Common myeloid progenitor, CD34-positive (primary cell): ENCODE measurements at places on chromosomes 3 and 15.

GRCh38 chr3:153287017-153287416 lies 125.0 kb downstream of the RAP2B start:
- DNase-seq: no peak

DNA sequence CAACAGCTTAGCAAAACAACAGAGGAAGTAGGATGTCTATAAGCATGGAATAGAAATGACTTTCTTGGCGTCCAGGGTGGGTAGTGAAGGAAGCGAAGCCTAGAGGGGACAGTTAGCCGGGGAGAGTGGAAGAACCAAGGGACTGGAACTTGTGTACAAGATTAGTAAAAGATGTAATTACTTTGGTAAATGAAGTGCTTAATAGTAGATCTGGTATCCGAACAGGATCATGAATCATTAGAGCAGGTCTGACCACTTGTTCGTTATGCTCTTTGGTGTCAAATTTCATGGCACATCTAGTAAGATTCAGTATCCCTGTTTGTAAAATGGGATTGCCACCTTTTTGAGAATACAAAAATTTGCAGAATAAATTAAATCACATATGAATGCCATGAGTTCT lies 112.5 kb upstream of the MLF1 start:
- no peak for DNase-seq

GRCh38 chr15:74954515-74954914 lies 2.1 kb downstream of the RPP25 start:
- peak; percentile 92 for DNase-seq

- no peak for DNase-seq
Measured at GRCh38 chr15:62469874-62470688, 305.0 kb upstream of the C2CD4B start.

- no peak for DNase-seq
Measured at GRCh38 chr15:85007741-85008397, 26.2 kb downstream of the PDE8A start.

DNA sequence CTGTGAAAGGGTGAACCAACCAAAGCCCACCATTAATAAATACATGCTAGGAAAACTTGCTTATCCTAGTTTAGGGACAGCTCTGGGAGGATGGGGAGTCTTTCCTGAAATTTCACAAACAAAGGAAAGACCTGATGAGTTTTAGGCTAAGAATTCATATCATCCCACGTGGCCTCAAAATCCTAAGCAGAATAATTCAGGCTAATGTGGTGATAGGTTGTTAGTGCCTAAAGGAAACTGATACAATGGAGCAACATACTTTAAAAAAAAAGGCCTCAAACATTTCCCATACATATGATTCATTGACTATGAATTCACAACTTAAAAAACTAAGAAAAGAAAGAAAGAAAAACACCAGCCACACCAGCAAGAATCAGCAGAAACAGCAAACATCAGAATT lies 126.9 kb upstream of the CNTN4 start:
- DNase-seq: no peak

- no peak for DNase-seq
Measured at GRCh38 chr3:60125686-60126085, 1075.9 kb upstream of the CFAP20DC start.

- no peak for DNase-seq
Measured at GRCh38 chr3:72368331-72368975, 479.8 kb downstream of the SHQ1 start.

- DNase-seq: no peak
Measured at GRCh38 chr3:10574101-10574620, 68.8 kb upstream of the ATP2B2 start.

- no peak for DNase-seq
Measured at GRCh38 chr15:85920956-85921355, 126.2 kb upstream of the KLHL25 start.

DNA sequence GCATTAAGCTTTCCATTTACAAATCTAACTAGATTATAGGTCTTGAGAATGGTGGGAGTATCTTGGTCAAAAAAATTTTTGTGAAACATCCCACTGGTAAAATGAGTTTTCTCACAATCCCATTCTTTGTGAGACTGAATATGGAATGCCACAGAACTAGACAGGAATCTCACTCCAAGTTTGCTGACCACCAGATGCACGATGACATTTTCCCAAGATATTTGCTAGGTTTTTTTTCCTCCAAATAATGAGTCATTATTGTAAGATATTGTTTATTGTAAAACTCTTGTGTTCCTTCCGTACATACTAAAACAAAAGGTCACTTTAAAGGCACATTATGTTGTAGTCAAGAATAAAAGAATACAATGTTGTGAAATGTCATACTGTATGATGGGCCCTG lies 53.9 kb downstream of the COPS2 start:
- no peak for DNase-seq

GRCh38 chr15:25186411-25186810 lies 231.6 kb downstream of the SNRPN start:
- DNase-seq: no peak

DNA sequence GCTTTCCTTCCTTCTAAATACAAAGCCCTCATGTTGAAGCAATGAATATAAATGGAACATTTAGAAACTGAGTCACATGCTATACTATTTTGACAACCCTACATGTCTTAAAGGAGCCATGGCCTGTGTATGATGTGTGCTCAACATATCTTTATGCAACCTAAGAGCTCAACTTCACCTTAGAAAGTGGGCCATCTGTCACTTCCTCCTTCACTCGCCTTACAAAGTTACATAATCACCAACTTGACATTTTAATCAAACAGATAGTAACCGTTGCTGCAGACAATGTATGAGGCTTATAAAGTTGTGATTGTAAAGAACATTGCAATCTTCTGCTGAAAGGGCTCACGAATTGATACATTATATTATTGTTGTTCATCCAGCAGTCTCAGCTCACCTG lies 163.6 kb downstream of the SERPINI1 start:
- DNase-seq: peak; percentile 60

DNA sequence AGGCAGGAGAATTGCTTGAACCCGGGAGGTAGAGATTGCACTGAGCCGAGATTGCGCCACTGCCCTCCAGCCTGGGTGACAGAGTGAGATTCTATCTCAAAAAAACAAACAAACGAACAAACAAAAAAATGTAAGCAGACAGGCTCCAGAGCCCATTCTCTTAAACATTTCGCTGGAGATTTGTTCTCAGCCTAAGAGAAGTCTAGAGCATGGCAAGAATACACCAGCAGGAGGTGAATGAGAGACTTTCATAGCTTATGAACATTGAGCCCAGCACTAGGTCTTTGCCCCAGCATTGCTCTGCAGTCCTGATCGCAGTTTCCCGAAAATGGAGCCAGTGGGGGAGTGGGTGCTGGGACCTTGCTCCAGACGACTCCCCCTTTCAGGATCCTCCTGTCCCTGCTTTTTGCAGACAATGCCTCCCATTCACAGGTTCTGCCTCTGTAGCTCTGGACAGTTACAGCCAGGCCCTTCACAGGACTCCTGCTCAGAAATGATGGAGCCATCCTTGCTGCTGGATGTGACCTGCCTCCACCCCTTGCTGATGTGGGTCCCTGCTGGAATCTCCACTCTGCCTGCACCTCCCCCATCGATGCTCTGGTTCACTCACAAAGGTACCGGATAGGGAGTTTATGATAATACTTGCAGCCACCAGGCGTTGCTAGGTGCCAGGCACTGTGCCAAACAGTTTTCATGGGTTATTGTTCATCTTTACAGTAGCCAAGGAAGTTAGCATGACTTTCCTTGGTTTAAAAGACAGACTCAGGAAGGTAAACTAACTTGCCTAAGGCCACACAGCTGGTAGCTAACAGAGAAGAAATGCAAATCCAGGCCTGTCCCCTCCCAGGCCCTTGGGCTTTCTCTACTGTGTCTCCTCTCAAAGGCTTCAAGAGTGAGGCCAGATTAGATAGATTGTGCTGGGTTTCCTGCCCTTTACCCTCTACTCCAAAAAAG lies 329.7 kb upstream of the TLE3 start:
- no peak for DNase-seq

DNA sequence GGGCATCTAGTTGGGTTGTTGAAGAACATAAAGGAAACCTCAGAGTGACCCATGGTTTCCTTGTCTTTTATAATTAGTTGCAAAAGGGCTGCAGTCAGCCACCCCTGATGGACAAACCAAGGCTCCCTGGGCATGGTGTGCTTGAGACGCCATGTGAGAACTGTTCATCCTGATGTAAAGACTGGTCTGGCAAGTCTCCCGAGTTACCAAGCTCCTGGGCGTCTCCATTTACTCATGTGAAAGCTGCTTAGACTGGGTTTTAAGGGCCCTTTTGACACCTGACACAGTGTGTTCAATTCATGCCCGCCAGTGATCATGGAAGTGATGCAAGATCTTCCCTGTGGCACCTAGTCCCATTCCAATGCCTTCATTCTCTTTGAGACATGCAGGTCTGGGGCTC lies 49.4 kb downstream of the GRK7 start:
- no peak for DNase-seq

- DNase-seq: no peak
Measured at GRCh38 chr3:108391917-108392593, 95.7 kb downstream of the HHLA2 start.

DNA sequence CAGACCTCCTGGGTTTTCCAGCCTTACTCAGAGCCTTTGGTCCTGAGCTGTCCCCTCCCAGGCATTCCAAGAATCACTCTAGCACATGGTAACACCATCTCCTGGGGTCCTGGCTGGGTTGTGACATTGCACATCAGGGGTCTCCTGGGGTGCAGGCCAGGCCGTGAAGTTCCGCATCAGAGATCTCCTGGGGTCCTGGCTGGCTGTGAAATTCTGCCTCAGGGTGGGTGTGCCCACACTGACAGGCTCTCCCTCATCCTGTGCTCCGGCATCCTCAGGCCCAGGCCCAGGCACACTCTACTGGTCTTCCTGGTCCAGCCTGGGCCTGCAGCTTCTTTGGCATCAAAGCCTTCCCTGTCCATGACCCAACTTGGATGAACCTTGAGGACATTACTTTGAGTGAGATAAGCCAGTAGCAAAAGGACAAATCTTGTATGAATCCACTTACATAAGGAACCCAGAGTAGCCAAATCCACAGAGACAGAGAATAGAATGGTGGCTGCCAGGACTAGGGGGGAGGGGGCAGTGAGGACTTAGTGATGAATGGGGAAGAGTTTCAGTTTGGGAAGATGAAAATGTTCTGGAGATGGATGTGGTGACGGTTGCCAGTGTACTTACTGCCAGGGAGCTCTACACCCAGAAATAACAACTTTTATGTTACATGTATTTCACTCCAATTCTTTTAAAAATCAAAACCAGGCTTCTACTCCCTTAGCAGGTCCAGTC lies 49.1 kb upstream of the KLF13 start:
- DNase-seq: no peak

- DNase-seq: no peak
Measured at GRCh38 chr3:104717828-104718196, 648.9 kb upstream of the ALCAM start.

- peak; percentile 95 for DNase-seq
Measured at GRCh38 chr3:171977860-171978259, 61.5 kb upstream of the FNDC3B start.

- no peak for DNase-seq
Measured at GRCh38 chr3:101151286-101151913, 158.2 kb upstream of the ABI3BP start.

GRCh38 chr3:71541313-71541712 lies 42.2 kb downstream of the FOXP1 start:
- no peak for DNase-seq

DNA sequence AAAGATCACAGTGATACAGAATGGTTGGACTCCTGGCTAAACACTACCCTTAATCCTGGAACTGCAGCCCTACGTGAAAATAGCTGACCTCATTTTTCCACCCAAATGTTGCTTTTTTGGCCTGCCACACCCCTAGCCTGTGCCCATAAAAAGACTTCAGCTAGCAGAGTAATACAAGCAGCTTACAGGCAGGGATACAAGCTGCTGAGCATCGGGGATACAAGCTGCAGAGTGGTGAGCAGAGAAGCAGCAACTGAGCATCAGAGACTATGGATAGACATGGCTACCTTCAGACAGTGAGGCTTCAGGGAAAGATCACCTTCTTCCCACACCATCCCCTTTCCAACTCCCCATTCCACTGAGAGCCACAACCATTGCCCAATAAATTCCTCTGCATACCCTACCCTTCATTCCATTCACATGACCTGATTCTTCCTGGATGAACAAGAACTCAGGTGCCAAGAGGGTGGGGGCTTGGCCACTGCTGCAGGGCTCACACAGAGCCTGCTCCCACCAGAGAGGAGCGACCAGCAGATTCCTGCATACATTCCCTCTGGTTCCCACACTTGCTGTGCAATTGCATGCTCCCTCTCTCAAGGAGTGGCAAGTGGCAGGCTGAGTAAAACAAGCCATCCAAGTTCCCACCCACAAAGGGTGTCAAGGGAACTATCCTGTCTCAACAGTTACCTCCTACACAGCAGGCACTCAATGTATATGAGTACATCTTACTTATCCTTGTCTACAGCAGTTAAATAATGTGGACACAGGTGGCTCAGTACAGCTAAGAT lies 217.5 kb downstream of the ALCAM start:
- no peak for DNase-seq

- no peak for DNase-seq
Measured at GRCh38 chr3:132536442-132537153, 60.5 kb upstream of the ACKR4 start.

DNA sequence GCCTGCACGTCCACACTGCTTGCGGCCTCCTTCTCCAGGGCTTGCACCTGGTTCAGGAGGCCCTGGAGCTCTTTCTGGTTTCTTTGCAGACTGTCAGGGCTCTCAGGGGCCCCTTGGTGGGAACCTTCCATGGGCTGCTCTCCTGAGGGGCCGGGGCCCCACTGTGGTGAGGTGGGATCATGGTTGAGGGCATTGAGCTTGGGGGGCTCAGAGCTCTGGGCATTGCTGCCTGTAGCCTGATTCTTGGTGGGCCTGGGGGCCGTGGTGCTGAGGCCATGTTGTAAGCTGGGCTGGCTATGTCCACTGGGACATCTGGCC lies 7.5 kb downstream of the XIRP1 start:
- no peak for DNase-seq
